Adipocyte (in vitro differentiated cells): ENCODE measurements at places on chromosomes 12 and 14.

DNA sequence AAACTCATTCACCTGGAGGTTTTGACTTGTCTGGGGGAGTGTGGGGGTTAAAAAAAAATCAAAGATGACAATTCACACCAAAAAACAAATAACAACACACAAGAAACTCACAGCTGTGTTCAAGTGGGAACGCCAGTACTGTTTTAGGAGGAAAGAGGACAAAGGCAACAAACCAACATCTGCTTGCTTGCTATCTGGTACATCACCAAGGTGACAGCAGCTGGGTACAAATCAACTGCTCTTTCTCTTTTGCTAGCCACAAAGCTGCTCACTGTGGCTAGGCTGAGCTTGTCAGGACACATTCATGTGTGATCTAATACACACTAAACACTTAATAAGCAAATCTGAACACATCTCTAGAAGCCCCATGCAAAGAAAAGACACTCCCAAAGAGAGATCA, 128.0 kb upstream of the RAP1B start:
- no peak for DNase-seq

GRCh38 chr12:29743801-29744200, 39.9 kb downstream of the TMTC1 start:
- DNase-seq = peak; percentile 93

DNA sequence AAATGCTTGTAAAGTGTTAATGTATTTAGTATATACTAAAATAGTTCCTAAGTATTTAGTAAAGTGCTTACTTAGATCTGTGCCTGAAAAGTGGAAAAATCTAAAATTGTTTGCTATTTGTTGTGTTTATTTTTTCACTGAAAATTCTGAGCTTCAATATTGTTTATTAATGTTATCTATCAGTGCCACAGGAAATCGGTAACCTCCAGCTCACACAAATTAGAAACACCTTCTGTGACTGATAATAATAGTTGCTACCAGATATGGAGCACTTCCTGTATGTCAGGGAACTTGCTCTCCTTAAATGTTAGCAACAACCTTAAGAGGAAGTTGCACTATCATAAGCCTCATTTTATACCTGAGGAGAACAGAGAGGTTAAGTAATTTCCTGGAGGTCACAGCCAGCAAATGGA, 723 bp upstream of the LRP10 start:
- DNase-seq = no peak

- DNase-seq = peak; percentile 75
Observed at GRCh38 chr14:23910101-23910875, 43.3 kb upstream of the DHRS4 start.

GRCh38 chr12:110256780-110257431, 24.1 kb upstream of the ATP2A2 start:
- no peak for DNase-seq

GRCh38 chr14:77707355-77707723, 484 bp downstream of the ALKBH1 start:
- peak; percentile 72 for DNase-seq

DNA sequence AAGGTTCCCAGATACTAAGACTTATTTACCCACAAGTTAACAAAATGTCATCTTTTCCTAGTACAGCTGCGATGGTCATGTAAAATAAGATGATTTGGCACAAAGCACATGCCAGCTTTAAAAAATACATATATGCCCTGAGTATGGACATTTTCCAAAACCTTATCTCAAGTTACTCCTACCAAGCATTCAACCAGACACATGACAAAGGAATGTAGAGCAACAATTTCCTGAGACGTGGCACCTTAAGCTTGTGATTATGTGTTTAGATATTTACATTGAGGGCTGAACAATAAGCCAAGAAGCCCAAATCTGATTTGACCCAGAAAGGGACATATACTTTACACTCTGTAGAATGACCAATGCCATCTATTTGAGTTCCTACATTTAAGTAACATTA, 24.5 kb upstream of the OVCH1 start:
- peak; percentile 52 for DNase-seq

DNA sequence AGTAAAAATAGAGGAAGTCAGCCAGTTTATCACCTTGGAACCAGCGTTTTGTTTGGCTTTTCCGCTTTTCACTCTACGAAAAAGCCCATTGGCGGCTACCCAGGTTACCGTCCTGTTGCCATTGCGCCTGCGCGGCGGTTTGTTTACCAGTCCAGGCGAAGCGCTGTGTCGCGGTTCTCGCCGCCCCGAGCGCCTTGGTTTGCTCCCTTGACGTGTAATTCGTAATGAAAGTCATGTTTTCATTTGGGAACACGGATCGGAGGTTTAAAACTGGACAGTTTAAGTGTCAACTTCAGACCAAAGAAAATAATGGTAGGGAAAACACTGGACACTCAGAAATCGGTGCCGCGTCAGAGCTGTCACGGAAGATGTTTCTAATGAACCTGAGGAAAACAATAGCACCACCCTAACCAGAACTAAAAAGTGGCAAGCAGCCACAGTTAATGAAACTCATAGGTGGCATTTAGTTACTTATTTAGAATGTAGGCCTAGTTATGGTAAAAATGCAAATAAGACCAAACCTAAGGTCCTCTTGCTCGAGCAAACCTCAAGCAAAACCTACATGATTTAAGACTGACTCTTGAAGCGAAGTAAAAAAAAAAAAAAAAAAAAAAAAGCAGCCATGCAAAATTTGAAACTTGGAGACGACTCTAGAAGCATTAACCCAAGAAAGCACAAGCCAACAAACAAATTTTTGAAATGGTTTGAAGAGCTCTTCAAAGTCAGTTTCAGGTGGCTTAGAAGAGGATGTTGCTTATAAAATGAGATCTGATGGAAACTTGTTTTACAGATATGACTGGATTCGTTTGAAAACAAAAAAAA, 790 bp upstream of the GPR19 start:
- peak; percentile 97 for DNase-seq

DNA sequence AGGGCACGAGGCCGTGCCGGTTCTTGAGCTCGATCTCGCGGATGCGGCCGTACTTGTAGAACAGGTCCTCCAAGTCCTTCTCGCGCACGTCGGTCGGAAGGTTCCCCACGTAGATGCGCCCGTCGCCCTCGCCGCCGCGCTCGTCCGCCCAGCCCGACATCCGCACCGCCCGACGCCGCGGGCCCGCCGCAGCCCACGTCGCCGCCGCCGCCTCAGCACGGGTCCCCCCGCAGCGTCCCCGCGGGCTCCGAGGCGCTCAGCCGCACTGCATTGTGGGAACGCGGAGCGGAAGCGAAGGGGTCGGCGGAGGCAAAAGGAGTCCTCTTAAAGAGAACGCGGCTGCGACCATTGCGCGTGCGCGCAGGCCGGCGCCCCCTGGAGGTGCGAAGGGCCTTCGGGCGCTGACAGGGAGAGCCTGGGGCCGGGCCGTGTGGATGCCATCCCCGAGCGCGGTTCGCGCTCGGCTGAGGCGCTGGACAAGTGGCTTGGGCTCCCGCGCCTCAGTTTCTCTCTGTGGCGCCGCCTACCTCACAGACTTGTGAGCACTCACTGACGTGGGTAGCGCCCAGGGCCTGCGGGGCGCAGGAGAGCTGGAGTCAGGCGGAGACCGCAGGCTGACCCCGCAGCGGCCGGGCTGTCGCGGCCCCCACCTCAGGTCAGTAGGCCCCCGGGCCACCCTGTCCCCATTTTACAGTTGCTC, at the start of gene SRSF9:
Gene SRSF9, minus strand, starts transcription at position 299 of the 700 bp plus-strand sequence. Its CDS starts 139 bp downstream, at position 160.
- DNase-seq = peak; percentile 99

GRCh38 chr12:32270818-32271710, 128.3 kb upstream of the FGD4 start:
- DNase-seq = peak; percentile 50

DNA sequence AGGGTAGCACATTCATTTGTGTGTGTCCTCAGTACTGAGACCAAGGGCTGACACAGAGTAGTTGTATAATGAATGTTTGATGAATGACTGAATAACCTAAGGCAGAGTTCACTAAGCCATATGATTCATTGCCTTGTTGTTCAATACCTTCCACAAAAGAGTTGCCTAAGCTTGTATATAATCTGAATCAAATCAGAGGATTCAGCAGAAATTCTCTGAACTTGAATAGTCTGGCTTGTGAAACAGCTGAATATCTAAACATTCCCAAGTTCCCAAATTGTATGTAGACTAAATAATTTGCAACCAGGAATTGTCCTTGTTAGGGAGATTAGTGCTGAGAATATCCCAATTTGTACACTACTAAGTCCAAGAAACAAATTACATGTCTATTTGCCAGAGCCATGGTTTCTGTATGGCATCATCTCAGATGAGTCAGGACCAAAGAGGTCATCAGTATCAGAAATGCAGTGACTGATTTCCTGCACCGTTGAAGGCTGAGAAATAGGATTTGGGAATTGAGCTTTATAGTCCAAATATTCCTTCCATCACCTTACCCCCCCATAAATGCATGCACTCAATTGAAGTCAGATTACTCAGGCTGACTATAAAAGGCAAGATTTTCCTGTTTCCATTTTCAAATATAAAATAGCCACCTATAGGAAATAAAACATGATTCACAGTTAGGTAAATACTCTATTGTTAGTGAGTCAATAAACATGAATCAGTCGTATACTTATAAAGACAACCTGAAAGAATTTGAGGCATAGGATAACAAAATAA, 168.7 kb downstream of the PHLDA1 start:
- peak; percentile 44 for DNase-seq

- DNase-seq = no peak
Observed at GRCh38 chr12:45435945-45436710, 220.2 kb downstream of the ANO6 start.

GRCh38 chr12:121532503-121533393, 48.1 kb downstream of the KDM2B start:
- peak; percentile 57 for DNase-seq

- DNase-seq = no peak
Observed at GRCh38 chr12:95198914-95199313, 18.4 kb downstream of the FGD6 start.

DNA sequence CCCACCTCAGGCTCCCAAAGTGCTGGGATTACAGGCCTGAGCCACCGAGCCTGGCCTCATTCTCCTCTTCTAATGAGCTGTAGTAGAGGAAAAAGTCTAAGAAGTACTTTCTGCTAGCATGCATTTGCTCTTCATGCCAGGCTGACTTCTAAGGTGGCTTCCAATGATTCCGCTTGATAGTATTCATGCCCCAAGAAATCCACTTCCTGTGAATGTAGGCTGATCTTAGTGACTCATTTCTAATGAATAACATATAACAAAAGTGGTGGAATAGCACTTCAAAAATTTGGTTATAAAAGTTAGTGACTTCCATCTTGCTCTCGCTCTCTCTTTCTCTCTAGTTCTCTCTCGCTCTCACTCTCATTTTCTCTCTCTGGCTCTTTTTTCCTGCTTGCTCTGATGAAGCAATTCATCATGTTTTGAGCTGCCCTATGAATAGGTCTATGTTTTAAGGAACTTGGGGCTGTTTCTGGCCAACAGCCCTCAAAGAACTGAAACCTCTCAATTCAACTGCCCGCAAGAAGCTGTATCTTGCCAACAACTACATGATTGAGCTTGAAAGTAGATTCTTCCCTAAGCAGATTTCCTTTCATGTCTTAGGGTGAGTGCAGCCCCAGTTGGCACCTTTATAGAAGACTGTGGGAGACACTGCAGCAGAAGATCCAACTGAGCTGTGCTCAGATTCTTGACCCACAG, 282.9 kb downstream of the RMST start:
- DNase-seq = no peak

DNA sequence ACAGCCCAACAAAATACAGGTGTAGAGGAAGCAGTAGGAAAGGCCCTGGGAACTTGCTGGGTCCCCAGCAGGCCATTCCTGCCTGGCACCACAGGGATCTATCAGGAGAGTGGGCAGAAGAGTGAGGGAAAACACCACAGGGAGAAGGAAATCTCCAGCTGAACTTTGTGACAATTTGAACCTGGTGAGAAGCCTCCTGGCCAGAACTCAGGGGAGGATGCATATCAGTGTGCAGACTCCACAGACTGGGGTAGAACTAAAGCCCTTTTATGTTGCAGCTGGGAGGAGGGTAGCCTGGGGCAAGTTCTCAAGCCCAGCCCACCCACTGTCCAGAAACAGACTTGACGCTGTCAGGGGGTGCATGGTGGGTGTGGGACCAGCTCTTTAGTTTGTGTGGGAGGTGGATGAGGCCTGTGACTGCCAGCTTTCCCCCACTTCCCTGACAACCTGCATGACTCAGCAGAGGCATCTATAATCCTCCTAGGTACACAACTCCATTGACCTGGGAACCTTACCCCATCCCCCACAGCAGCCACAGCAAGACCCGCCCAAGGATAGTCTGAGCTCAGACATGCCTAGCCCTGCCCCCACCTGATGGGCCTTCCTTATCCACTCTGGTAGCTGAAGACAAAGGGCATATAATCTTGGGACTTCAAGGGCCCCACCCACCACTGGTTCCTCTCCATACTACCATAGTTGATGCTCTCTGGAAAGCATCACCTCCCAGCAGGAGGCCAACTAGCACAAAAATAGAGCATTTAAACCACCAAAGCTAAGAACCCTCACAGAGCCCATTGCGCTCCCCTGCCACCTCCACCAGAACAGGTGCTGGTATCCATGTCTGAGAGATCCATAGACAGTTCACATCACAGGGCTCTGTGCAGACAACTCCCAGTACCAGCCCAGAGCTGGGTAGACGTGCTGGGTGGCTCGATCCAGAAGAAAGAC, 28.9 kb downstream of the PNN start:
- DNase-seq = no peak

GRCh38 chr14:52078095-52078531, 9.3 kb upstream of the NID2 start:
- peak; percentile 55 for DNase-seq

DNA sequence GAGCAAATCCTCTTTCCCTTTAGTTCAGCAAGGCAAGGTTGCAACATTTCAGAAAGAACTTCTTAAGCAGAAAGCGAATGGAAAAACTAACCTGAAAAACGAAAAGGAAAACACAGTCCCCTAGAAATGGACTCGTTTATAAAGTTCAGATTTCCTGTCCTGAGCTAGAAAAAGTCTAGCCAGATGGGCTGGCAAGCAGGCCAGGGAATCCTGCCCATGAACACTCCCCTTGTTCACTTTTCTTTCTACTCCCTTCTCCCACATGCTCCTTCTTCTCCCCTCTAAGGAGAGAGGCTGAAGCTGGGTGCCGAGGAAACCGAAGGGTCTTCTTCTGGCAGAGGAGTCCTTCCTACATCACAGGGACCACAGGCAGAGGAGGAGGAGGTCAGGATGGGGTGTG, 27.1 kb downstream of the LTBP2 start:
- no peak for DNase-seq

DNA sequence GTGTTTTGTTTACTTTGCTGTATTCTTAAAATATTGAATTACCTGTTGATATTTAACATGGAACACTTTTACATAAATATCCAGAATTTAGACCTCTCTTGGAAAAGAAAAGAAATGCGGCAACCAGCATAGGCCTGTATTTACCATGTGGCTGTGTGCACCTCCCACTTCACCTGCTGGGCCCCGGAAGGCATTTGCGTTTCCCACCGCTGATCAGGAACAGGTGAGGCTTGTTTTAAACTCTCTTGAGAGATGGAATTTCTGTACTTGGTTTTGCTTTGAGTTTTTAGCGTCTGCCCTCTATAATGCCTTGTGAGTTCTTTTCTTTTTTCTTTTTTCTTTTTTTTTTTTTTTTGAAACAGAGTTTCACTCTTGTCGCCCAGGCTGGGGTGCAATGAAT, 124.2 kb downstream of the GLT1D1 start:
- DNase-seq = no peak
